Endothelial cell (in vitro differentiated cells): ENCODE measurements at places on chromosomes 5 and 9.

DNA sequence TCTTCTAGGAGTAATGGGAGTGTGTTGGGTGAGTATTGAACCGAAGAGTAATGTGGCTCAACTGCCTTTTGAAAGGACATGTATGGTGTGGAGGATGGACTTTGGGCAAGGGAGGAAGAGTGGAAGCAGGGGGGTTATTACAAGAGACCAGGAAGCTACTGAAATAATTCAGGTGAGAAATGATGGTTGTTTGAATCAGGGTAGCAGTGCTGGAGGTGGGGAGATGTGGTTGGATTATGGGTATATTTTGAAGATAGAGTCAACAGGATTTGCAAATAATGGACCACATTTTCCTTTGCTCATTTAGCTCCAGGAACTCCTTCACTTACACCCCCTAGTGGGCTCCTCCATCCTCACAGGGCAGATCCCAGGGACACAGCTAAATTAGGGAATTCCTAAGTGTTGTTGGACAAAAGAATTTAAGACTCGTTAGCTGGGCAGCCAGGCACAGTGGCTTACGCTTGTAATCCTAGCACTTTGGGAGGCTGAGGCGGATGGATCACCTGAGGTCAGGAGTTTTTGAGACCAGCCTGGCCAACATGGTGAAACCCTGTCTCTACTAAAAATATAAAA lies 1.2 kb upstream of the SLC4A9 start:
- peak; percentile 66 for DNase-seq

- DNase-seq: no peak
Observed at GRCh38 chr9:130120299-130120587, 52.0 kb upstream of the NCS1 start.

DNA sequence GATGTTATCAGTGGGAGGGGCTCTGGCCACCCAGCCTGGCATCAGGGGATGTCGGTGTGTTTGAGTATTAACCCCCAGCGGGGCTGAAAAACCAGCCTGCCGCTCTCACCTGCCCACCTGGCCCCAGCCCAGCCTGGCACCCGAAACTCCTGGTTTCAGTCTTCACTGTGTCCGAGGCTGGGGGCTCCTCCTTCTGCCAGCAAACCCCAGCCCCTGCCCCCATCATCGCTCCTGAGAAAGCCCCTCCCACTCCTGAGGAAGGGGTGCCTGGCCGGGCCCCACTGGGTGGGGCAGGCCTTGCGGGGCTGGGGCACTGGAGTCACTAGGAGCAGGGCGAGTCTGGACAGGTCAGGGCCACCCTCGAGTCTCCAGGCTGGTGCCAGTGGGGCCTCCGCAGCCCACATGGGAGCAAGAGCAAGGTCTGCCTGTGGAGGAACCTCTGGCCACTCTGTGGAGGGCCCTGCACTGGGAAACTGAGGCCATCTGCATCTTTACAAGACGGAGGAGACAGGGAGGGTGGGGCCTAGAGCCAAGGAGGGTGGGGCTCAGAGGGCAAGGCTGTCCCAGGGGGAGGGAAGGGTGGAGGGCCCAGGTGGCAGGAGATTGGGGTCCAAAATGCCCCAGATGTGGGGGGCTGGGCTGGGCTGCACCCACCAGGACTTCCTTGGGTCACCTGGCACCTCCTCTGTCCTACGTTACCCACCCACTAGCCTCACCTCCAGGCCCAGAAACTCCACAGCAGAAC lies 51.5 kb upstream of the NOTCH1 start:
- DNase-seq: no peak

GRCh38 chr9:89595646-89596045 lies 9.2 kb upstream of the GADD45G start:
- no peak for DNase-seq

DNA sequence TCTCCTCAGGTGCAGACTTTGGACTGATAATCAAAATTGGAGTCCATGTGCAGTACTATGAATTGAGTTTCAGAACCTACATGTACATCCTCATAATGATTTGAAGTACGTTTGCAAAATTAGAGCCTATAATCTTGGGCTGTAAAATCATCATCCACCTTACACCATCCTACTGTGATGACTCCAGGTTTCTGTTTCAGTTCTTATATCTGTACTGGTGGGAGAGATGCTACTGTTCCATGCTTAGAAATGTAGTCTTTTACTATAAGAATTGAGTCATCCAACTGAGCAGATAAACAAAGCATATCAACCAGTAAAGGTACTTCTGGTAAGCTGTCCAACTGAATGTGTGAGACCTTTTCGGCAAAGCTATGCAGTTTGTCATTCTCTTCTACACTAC lies 586.3 kb upstream of the FAM174A start:
- DNase-seq: no peak

GRCh38 chr5:55220433-55221185 lies 6.5 kb downstream of the MCIDAS start:
- peak; percentile 35 for DNase-seq

GRCh38 chr5:126542441-126542840 lies 52.6 kb downstream of the ALDH7A1 start:
- DNase-seq: no peak

DNA sequence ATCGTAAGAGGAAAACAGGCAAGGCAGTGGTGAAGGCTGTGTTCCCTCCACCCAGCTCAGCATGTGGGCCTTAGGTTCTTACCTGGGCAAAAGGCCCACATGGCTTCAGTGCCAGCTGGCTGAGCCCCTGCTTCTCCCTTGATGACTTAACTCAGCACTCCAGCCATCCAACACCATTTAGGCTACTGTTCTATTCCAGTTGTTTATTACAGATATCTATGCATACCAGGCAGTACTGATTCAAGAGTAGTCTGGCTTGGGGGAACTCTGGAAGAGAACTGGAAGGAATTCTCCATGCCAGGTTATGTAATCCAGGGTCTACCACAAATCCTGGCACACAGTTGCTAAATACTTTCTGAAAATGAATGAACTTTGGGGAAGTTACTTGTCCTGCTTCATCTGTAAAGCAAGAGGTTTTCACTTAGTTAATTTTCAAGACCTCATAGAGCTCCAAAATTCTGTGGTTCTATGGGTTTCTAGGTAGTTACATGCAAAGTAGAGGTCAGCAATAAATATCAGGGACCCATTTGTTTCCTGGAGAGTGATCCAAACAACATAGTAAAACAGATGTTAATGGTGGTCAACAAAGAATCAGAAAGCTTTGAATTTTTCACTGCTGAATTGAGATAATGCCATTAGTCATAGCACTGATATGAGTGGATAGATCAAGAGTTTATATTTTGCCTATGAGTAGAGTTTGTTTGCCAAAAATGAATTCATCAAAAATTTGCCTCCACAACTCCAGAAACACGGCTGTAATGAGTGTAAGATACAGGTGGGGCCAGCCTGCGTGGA lies 88.2 kb upstream of the OSMR start:
- no peak for DNase-seq

DNA sequence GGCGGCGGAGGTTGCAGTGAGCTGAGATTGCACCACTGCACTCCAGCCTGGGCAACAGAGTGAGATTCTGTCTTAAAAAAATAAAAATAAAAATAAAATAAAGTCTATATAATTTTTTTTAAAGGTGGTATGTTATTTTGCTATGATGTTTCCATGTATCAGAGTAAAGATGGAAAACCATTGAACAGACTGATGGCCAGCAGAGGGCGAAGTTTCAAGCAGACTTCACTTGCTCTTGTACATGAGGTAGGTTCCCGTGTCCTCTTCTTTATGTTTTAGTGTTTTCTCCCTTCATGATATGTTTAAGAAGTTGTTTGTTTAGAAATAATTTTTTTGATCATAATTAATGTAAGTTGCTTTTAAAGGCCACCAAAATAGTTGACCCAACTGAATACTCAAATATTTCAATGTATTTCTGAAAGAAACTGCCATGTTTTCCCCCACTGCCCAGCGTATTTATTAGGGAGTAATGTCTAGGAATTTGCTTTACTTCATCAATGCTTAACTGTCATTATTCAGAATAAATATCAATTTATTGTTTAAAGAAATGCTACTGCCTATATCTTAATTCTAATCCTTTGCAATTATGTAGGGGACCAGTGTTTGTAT lies 146.4 kb downstream of the HACD4 start:
- DNase-seq: peak; percentile 58

GRCh38 chr9:137138058-137138721 lies 764 bp upstream of the GRIN1 start:
- no peak for DNase-seq

DNA sequence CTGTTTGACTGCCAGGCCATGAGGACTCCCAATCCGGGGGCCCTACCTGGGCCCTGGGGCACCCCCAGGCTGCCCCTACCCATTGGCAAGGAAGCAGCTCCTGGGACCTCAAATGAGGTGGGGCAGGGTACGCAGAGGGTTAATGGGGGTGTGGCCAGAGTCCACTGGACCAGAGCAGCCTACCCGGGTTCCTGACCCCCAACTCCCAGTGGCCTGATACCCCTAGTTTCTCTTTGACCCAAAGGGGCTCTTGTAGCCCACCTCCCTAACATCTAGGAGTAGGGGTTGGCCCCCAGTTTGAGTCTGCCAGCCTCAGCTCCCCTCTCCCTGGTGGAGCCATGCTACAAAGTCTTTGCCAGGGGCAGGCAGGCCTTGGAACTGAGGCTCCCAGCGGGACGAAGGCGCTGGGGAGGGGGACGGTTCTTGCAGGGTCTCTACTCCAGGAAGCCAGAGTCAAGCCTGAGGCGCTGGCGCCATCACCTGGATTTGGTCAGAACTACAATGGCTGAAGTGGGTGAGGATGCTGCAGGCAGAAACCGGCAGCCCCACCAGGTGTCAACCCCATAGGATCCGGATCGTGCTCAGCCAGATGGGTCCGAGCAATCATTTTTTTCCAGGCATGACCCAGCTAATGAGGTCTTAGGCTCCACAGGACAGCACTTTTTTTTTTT lies 8.4 kb upstream of the CERCAM start:
- DNase-seq: peak; percentile 94

DNA sequence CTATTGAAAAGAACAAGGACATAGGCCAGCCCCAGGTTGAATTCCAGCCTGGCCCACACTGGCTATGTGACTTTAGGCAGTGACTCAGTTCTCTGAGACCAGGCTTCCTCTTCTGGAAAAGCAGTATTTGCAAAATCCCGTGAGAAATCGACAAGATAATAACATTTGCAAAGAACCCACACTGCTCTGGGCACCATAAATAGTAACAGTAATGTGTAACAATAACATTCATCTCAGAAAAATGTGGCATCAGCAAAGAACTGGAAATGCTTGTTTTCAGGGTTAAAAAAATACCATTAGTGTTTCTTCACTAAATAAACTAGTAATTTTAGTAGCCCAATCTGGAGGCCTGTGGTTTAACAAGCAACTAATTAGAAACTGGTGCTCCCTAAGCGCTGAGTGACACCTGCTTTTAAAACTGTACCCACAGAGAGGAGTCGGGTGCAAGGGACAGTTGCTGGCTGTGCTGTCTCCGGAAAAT lies 148.4 kb downstream of the TTLL11 start:
- no peak for DNase-seq

DNA sequence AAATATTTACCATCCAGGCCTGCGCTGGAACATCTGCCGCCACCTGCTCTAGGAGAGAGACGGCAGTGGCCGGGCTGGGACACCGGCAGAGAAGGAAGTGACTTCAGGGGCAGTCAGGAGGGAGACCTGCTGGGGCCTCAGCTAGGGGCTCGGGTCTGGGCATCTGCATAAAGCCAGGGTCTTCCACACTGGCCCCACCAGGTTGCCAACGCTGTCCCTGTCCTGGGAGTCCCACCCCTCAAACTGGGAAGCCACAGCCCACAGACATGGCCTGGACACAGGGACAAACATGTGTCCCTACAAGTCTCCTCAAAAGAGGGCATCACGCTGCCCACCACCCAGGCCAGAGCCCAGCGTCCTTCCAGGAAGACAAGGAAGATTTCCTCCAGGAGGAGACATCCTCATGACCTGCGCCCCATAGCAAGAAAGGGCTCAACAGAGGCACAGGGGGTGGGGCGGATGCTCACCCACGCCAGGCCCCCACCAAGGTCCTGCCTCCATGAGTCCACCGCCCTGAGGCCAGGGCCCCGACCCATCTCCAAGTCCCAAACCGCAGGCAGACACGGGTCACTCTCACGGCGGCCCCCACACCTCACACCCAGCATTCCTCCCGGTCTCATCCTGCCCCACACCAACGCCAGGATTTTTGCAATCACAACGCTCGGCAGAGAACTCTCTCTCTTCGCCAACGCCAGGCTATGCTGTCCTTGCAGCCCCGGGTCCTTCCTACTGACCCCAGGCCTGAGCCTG lies 9.0 kb downstream of the VAV2 start:
- no peak for DNase-seq

DNA sequence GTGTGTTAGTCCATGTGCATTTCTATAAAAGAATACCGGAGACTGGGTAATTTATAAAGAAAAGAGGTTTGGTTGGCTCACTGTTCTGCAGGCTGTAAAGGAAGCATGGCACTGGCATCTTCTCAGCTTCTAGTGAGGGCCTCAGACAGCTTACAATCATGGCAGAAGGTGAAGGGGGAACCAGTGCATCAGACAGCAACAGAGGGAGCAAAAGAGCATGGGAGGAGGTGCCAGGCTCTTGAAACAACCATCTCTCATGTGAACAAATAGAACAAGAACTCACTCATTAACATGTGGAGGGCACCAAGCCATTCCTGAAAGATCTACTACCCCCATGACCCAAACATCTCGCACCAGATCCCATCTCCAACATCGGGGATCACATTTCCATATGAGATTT lies 89.2 kb upstream of the IL33 start:
- DNase-seq: no peak

GRCh38 chr5:98130261-98131035 lies 643.0 kb upstream of the RGMB start:
- DNase-seq: no peak

- DNase-seq: no peak
Observed at GRCh38 chr9:70315389-70315788, 56.6 kb downstream of the SMC5 start.

DNA sequence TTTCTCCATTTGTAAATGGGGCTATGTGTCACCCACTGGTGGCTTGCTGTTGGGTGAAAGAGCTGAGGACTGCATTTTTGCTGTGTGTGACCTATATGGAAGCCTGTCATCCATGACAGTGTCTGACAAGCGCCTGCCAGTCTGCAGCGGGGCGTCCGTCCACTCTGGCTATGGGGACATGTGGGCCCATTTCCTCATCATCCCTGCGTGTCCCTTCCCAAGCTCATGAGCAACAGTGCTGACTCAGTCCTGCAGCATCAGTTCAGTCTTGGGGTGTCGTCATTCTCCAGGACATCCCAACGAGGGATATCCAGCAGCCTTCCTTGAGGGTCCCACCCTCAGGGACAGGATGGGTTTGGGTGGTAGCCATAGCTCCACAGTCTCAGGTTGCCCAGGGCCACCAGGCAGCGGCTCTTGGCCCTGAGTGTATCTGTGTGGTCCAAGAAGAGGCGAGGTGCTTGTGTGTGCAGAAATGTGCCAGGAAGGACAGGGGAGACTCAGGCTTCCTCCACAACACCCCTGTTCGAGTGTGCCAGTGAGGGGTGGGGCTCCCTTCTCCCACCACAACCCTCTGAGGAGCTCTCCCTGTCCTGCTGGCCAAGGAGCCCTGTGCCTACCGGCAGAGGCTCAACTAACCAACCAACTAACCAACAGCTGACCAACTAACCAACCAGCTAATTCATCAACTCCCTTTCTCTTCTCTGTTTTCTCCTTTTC lies 2.1 kb downstream of the FGD3 start:
- DNase-seq: no peak

GRCh38 chr5:84279234-84279633 lies 105.4 kb downstream of the EDIL3 start:
- DNase-seq: no peak

- no peak for DNase-seq
Observed at GRCh38 chr9:77983320-77983662, 48.3 kb downstream of the GNAQ start.

GRCh38 chr9:109100543-109101201 lies 19.1 kb downstream of the TMEM245 start:
- no peak for DNase-seq
